AG04449 (cell line): ENCODE measurements at places on chromosomes 7 and 10.

DNA sequence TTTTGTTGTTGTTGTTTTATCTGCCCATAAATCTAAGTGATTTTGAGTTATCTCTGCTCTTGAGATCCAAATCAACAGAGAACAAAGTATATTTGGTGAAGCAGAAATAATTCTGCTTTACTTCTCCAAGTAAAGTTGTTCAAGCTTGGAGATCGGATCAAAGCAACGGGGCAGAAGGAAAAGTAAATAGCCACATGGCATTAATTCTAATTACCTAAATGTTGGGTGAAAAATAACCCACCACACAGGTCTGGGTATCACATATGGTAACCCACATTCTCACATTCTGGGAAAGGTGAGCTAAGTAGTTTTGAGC, 3.1 kb downstream of the NRP1 start:
- no peak for DNase-seq

- no peak for DNase-seq
Observed at GRCh38 chr7:30421647-30422196, 56.9 kb downstream of the NOD1 start.

GRCh38 chr10:56317603-56318002, 43.5 kb downstream of the ZWINT start:
- DNase-seq = no peak

DNA sequence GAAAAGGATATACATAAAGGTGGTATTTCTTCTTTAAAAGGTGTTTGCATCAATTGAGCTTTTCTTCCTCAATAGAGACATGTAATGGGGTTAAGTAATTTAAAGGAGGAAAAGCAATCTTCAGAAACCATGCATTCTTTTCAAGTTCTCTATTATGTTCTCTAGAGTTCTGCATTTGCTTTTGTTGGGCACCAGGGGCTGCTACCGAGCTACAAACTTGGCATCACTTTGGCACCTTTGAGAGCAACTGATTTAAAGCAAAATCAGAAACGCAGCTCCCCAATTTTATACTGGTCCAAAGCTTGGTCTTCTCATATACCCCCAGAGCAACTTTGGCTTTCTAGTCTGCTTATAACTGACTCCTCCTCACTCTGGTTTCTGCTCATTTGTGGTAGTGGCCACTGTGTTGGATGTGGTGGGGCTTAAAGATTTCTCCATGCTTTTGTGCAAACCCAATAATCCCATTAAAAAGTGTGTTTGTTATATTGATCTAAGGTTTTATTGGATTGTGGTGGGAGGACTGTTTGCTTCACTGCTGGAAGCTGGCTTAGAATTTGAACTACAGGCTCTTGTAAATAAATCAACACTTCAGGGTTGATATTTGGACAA, 712.1 kb downstream of the PHTF2 start:
- DNase-seq = no peak

GRCh38 chr7:2813350-2814185, 30.5 kb downstream of the GNA12 start:
- no peak for DNase-seq

- DNase-seq = no peak
Observed at GRCh38 chr7:47411901-47412300, 170.0 kb downstream of the TNS3 start.

DNA sequence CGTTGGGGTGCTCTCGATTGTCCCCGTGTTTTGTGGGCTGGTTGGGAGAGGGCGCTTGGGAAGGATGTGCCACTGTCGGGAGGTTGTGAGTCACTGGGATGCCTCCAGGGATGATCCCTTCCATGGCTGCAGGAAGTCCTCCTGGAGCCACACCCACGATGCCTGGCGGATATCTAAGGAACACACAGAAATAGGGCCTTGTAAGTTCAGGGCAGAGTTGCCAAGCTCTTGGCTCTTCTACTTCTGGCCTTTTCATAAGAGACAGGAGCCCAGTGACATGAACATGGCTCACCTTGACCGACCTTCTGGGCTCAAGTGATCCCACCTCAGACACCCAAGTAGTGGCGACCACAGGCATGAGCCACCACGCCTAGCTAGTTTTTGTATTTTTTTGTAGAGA, 47.6 kb downstream of the ZRANB1 start:
- DNase-seq = no peak

DNA sequence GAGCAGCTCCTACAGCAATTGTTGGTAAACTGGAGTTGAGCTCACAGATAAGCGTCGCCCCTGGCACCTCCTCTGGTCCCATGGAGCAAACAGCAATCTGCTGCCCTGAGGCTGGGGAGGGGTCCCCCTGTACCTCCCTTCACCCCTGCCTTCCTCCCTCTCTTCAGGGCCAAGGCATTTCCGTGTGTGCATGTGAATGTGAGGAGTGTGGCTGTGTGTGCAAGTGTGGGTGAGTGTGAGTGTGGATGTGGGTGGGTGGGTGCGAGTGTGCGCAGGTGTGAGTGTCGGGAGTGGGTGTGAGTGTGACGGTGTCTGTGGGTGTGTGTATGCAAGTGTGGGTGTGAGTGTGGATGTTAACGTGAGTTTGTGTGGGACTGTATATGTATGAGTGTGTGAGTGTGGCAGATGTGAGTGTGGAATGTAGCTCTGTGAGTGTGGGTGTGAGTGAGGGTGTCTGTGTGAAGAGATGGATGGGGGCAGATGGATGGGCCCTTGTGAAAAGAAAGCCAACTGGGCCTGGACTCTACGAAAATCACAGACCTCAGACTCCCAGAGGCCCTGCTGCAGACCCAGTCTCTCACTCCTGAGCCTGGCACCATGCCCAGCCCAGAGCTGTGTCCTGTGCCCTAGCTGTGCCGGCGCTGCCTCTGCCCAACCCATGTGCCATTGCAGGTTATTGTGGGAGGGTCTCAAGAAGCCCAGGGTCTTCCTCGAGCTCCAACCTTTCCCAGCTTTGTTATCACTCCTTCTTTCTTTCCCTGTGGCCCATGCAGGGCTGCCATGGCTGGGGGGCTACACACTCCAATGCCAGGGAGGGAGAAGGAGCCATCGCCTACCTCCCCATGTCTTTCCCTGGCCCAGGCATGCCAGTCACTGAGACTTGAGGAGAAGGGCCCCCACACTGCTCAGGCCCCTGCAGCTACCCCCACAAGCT, 73.9 kb downstream of the GRID1 start:
- no peak for DNase-seq

DNA sequence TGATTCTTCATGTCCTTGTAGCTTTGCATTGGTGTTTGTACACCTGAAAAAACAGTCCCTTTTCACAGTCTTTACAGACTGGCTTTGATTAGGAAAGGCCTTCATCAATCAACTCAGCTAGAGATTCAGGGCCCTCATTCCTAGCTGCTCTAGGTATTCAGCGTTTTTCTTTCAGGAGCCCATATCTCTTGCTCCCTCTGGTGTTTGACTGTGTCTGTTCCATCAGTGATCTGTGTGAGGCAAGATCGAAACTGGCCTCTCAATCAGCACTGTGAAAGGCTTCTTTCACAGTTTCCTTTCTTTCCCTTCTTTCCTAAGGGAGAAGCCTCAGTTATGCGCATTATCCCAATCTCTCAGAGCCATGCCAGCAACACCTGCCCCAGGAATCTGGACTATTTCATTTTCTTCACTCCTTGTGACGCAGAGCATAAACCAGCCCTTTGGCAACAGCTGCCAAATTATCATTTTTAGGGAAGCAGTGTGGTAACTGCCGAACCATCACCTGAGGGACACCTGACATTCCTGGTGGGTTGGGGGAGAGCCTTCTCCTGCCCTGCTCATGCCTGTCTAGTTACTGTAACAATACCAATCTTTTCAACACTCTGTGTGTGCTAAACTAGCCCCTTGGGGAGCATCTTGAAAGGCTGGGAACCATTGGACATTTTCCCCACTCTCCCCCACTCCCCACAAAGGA, 75.7 kb upstream of the CCDC71L start:
- DNase-seq = peak; percentile 14

DNA sequence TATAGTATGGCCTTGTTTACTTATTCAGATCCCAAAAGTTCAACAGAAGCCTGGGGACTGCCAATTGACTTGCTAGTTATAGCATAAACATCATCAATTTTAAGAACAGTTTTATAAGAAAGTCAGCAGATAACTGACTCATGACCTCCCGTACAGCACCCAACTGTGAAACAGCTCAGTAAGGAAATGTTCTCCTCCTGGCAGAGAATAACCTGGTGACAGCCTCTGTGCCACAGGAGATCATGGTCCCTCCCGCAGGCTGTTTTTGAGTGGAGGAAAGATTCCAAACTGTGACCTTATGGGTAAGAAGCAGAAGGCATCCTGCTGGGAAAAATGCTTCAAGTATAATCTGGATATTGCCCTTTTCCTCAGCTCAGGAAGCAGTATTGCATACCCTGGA, 182.5 kb downstream of the SEMA3D start:
- DNase-seq = no peak

DNA sequence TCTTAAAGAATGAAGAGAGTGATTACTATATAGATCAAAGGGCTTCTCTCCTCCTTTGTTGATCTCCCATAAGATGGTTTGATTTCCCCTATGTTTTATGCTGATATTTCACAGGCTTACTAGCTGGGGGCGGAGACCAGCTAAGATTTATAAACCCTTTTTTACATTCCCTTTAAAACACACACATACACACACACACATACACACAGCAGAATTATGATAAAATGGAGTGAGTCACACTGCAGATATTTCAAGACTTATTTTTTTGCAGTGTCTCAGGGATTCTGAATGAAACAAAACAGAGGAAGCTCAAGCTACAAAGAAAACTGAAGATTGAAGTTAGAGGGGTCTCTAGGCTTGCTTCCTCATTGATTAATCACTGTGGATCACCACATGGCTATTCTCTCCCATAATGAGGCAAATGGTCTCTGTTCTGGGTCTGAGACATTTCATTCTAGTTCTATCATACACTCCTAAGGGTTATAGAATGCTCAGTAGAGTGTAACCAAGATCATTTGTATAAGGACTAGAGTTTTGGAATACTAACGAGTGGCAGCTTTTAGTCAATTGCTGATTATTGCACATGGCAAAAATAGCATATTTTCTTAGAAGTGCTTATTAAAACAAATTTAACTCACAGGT, 18.6 kb downstream of the INA start:
- DNase-seq = peak; percentile 63

GRCh38 chr7:16791905-16792698, 12.7 kb downstream of the AGR2 start:
- no peak for DNase-seq

GRCh38 chr7:84941291-84941690, 245.6 kb downstream of the SEMA3D start:
- no peak for DNase-seq

- no peak for DNase-seq
Observed at GRCh38 chr7:2104716-2105115, 128.0 kb downstream of the MAD1L1 start.

DNA sequence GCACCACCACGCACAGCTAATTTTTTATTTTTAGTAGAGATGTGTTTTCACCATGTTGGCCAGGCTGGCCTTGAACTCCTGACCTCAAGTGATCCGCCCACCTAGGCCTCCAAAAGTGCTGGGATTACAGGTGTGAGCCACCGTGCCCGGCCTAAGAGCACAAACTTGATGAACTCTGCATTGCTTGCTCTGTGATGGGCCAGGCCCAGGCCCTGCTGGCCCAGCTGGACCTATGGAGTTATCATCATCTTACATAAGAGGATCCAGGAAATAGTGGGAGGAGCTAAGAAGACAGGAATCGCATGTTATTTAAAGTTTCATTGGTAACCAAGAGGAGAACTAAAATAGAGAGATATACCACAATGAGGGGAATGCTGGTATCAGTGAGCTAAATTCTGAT, 86.9 kb downstream of the DAGLB start:
- DNase-seq = no peak

- no peak for DNase-seq
Observed at GRCh38 chr7:455110-455928, 64.3 kb downstream of the PDGFA start.

- DNase-seq = no peak
Observed at GRCh38 chr10:66587680-66588050, 338.2 kb upstream of the LRRTM3 start.

GRCh38 chr10:43138757-43139241, 554 bp downstream of the CSGALNACT2 start:
- no peak for DNase-seq

DNA sequence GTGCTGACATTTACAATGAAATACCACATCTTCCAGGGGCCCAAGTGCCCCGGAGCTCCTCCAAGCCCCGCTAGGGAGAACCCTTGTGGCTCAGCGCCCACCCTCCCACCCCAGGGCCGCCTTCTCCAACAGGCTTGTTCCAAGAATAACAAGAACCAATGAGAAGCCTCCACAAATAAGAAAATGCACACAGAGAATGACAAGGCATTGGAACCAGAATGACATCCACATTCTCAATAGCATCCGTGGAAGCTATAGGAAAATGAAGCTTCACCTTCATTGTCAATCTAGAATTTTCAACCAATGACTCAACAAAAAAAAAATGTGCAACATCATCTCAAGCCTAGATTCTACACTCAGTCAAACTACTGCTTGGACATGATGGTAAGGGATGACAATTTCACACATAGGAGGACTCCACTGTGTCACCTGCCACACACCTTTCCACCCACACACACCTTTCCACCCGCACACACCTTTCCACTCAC, 50.4 kb upstream of the PPP2R2D start:
- DNase-seq = no peak

- no peak for DNase-seq
Observed at GRCh38 chr7:81688622-81689411, 81.0 kb downstream of the HGF start.

DNA sequence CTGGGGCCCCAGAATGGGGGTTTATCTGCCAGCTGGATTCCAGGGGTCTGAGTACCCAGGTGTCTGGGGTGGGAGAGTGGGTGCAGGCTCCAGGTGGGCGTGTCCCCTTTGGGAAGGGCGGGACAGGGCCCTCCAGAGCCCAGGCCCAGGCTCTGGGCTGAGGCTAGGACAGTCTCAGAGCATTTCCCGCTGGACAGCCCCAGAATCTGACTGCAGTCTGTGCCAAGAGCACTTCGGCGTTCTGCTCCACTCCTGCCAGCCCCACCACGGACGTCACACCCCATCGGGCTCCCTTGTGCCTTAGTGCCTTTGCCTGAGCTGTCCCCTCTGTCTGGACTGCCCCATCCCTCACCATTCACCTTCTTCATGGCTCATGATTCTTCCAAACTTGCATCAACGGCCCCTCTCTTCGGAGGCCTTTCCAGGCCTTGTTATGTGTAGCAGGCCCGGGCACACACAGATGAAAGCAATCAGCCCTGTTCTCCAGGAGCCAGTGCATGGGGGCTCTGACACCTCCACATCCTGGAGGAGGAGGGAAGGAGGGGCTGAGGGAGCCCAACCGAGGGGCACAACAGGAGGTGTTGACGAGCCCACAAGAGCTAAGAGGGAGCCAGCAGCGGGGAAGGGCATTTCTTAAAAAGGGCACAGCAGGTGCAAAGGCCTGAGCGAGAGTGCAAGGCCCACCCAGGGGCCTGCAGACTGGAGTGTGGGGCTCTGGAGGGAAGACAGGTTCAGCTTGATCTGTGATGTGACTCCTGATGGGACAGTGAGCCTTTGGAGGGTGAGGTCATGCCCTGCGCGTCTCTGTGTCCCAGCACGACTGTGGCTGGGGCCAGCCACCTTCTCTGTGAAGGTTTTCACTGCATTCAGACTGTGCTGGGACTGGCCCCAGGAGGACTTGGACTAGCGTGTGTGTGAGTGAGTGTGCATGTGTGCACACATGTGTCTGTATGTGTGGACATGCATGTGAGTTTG, 41.7 kb downstream of the GTF2IRD1 start:
- DNase-seq = no peak
